ENCODE measurements at places on chromosomes 12 and 14.

DNA sequence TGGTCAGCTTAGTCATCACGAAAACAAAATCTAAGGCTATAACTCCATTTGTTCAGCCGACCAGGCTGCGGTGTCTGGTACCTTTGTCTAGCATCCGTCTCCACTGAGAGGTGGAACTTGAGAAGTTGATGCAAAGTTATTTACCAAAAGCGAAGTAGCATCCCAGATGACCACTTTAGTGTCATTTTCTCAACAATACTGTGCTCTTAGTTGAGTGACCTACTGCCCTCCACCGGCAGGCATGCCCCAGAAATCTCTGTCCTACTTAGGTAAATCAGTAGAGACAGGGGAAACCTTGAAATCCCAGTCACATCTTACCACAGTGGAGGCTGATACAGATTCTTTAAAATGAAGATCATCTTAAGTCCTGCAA is 1.3 kb upstream of the ST8SIA1 start:
- DNase-seq = no peak

DNA sequence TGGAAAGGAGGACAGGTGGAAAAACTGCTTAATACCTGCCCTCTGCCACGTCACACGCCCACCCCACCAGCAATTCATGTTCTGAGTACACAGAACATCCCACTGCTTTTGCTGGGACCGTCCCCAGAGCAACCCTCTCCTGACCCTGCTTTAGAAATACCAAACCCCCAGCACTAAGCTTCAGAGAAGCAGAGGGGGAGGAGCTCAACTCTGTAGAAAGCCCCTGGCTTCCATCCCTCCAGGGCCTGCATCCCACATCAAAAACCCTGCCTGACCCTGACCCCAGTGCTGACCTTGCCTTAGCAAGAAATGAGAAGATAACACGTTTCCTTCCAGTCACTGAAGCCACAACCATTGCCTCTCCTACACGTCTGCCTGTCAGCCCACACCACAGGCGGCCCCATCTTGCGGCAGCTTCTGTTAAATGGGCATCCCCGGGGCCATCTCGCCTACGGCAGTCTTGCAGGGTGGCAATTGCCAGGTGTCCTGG is 19.7 kb downstream of the VDR start:
- no peak for DNase-seq

- DNase-seq = no peak
Observed at GRCh38 chr12:114673169-114673833, 10.7 kb downstream of the TBX3 start.

GRCh38 chr14:54785778-54786770 is 116.6 kb downstream of the GCH1 start:
- no peak for DNase-seq

DNA sequence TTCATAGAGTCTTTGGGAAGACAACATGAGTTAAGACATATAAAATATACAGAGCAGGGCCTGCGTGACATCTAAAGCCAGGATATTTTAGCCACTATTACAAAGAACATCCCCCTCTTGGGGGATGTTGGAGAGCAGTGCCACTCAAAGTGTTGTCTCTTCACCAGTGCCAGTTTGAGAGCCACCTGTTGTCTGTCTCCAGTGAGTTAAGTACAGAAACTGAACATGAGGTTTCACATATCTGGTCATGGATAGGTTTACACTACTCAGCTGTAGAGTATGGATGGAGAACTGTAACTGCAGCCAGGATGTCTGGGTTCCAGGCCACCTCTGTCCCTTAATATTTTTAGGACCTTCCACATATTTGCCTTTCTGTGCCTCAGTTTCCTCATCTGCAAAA is 39.1 kb downstream of the RNFT2 start:
- no peak for DNase-seq

DNA sequence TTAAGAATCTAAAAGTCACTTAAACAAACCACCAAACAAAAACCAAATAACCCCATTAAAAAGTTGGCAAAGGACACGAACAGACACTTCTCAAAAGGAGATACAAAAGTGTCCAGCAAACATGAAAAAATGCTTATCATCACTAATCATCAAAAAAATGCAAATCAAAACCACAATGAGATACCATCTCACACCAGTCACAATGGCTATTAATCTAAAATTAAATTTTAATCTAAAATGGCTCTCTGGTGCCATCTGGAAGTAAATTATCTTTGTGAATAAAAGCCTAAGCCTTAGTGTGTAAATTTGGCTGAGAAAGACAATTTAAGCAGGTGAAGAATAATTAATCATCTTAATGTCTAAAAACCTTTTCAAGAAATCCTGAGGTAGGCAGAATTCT is 204.5 kb upstream of the PPFIA2 start:
- DNase-seq = no peak

- no peak for DNase-seq
Observed at GRCh38 chr12:27332714-27333402, at the start of gene BMAL2. Gene BMAL2, plus strand, starts transcription at chr12:27332836. Its CDS starts 237 bp downstream, at chr12:27333073.

DNA sequence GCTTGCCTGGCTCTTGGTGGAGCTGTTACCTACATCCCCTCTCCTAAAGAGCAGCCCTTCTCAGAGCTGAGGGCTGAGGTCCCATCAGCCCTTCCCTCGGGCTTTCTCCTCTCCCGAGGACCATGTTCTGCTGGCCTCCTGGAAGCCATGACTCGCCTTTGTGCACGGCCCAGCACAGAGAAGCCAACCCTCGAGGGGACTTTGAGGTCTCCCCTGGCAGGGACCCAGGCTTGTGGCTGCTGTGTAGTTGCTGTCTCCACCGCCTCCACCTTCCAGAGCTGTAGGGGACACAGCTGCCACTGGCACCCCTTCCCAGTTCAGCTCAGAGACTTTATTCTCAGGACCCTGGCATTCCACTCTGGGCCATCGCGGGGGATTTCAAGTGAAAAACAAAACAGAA is 22.9 kb upstream of the CCND2 start:
- DNase-seq = no peak

DNA sequence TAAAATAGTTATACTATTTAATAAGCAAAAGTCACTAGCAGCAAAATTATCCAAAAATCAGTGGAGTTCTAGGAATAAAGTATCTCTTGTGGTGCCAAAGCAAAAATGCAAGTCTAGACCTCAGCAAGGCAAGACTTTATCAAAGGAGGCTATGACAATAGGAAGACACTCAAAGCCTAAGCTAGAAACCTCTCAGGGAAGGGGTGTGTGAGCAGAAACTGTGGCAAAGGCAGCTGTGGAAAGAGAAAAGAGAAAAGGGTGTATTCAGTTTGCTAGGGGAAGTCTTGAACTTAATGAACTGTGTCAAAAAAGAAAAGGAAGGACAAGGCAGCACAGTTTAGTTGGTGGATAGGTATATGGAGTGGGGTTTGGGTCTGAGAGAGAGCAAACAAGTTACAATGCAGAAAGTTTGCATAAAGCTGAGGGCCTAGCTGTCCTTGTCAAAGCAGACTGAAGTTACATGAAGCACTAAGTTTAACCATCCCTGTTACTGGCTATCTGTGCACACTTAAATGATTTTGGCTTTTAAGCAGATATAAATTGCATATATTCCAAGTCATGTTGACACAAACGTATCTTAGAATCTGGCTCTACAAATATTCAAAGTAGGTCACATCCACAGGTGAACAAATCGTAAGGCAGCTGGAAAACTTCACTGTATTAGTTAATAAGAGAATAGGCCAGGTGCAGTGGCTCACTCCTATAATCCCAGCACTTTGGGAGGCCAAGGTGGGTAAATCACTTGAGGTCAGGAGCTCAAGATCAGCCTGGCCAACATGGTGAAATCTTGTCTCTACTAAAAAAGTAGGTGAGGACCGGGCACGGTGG is 31.0 kb upstream of the AMN1 start:
- DNase-seq = no peak

- no peak for DNase-seq
Observed at GRCh38 chr12:121451961-121452339, 52.0 kb downstream of the RNF34 start.

GRCh38 chr12:130557886-130558765 is 158.0 kb downstream of the RIMBP2 start:
- no peak for DNase-seq

DNA sequence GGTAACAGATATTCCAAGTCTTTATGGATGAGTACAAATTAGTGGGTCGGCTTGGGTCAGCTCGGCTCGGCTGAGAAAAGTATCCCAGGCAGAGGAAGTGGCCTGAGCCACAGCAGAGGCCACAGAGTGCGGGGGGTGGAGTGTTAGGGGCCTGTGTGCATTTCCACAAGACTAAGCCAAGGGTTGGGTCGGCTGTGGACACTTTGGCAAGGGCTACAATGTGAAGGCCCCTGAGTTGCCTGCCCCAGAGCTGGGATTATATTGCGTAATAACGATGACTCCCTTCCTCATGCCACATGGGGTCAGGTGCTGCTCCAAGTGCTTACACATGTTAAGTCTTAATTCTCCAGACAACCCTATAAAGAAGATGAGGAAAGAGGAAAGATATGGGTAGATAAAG is 11.4 kb downstream of the EVL start:
- DNase-seq = no peak

DNA sequence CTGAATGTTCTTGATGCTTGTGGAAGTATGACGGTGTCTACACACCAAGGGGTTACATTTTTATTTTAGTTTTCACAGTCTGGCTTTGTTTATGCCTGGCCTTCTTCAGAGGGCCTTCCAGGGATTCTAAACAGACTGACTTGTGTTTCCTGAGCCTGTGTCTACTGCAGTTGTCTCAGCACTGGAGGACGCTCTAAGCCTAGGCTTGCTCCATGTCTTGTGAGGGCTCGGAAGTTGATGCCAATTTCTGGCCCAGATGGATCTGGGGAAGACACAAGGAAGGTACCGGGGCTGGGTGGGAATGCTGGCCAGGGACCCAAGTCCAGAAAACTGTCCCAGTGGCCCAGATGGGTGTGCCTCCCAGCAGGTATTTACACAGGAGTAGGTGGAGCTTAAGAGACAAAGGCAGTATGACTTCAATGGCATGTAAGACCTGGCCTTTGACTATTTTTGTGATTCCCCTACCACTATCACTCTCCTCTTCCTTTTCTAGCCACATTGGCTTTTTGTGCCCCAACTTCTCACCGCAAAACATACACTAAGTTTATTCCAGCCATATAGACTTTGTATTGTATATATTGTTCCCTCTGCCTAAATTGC is 56.9 kb downstream of the GPR137C start:
- DNase-seq = no peak

- DNase-seq = peak; percentile 60
Observed at GRCh38 chr12:109899783-109900751, at the start of gene TCHP. Gene TCHP, plus strand, starts transcription at chr12:109900274. Its CDS starts 2,753 bp downstream, at chr12:109903027.

DNA sequence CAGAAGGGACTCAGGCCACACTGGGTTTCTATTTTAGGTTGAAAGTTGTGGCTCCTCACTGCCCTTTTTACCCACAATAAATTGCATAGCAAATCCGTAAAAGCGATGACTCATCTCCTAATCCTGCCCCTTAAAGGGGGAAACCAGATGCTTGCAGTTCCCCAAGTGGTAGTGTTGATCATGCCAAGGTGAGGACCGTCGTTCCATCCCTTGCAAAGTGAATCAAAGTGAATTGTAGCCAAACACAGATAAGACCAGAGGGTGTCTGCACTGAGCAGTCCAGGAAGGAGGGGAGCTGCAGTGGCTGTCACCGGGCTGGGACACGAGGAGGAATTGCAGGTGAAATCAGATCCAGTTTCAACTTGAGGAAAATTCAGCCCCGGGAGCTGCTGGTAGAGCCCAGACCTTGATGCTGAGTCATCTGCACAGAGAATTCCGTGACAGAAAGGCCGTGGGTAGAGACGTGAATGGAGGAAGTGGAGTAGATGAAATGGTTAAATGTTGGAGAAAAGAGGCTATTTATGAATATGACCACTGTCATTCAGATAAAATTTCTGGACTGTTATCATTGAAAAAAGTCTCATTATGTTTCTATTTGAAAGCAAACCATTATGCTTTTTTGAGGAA is 44.2 kb upstream of the MMP17 start:
- DNase-seq = no peak

- peak; percentile 10 for DNase-seq
Observed at GRCh38 chr12:124909831-124910560, 4.5 kb downstream of the UBC start.

GRCh38 chr14:77832297-77832696 is 32.4 kb downstream of the ADCK1 start:
- DNase-seq = no peak

- DNase-seq = no peak
Observed at GRCh38 chr14:84825481-84826251, 704.3 kb upstream of the FLRT2 start.

DNA sequence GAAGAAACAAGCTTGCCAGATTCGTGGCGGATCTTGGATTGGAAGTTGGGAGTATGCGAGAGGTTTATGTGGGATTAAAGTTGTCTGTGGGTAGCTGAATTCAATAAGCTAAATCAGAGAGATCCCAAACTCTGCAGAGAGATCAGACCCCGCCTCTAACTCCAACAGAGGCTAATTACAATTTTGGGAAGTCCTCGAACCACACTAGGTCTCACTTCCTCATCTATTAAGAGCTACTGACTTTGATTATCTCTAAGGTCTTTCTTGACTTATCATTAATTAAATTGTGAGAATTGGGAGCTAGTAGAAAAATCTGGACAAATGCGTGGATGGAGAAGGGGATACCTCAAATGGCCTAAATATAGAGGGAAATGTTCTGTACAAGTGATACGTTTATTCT is 9.1 kb downstream of the NTF3 start:
- DNase-seq = no peak

DNA sequence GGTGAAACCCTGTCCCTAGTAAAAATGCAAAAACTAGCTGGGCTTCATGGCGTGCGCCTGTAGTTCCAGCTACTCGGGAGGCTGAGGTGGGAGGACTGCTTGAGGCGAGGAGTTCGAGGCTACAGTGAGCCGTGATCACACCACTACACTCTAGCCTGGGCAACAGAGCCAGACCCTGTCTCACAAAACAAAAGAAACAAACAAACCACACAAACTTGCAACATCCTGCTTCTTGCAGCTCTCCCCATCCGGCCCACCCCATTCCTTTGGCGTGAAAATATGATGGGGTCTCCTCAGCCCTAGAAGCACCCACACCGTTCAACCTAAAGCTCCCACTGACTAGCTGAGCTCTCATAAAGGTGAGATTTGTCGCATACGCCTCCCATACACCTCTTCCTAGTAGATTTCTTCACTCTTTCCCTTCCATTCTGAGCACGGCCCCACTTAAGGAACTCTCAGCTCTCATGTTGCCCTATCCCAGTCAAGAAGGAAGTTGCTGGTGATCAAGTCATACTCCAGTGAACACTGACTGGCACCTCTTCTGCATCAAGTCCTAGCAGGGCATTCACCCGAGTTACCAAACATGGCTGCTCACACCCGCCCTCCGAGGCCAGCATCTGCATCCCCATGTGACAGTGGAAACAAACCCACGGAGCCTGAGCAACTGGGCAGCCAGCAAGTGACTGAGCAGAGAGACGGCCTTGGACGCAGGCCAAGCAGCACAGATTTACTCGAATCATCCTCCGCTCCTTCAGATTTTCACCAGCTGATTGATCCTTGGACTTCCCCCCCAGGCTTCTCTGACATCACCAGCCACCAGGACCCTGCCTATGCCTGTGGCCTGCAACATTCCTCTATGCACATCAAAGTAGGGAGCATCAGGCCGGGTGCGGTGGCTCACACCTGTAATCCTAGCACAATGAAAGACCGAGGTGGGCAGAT is 18.9 kb upstream of the CD27 start:
- DNase-seq = peak; percentile 67

- DNase-seq = no peak
Observed at GRCh38 chr12:62834971-62835547, 99.9 kb downstream of the PPM1H start.
